Pancreas (tissue), 10 donors: ENCODE measurements at places on chromosomes 7 and 10.
A peak's percentile ranks its signal among the peaks of the same experiment; 100 is the strongest.

DNA sequence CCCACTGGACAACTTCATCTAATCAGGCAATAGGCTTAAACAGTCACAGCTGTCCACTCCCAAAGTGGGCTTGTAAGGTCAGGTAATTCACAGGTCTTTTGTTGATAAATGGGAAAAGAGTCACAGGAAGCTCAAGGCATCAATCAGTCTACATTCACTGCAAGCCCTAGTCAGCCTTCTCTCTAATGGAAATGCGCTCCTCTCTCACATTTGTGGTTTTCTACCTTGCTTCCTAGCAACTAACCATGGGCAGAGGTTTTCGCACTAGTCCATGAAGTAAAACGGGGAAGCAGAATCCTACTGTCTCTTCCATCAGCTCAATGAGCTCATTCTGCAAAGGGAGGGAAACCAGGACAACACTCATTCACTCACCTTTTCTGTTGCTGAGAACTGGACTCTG, 53.5 kb upstream of the APBB1IP start:
- no peaks in the 10 kb centered on the region for H3K4me1 ChIP-seq
- no peaks in the 10 kb centered on the region for H3K27me3 ChIP-seq
- H3K27ac ChIP-seq, result no peak overlapping the region
- no peak for DNase-seq
- no peaks in the 10 kb centered on the region for H3K36me3 ChIP-seq

DNA sequence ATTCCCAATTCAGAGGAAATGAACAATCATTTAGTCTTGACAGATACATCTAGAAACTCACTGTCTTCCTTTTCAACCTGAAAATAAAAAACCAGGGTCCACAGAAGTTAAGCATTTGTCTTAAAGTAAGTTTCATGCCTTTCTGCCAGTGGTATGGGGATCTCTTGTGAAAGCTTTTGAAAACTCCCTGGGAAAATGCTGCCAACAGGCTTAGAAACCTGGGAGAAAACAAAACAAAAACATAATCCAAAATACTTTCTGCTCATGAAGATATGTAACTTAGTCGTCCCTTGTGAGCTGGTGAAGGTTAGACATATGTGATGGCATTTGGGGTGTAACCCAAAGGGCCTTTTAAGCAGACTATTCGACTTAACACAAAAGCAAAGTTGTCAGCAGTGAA, 66.4 kb upstream of the ZNF438 start:
- H3K4me1 ChIP-seq, result no peaks in the 10 kb centered on the region
- H3K4me3 ChIP-seq, result no peak overlapping the region
- no peaks in the 10 kb centered on the region for H3K36me3 ChIP-seq
- no peaks in the 10 kb centered on the region for H3K27me3 ChIP-seq
- no peak for DNase-seq
- no peak overlapping the region for H3K27ac ChIP-seq

DNA sequence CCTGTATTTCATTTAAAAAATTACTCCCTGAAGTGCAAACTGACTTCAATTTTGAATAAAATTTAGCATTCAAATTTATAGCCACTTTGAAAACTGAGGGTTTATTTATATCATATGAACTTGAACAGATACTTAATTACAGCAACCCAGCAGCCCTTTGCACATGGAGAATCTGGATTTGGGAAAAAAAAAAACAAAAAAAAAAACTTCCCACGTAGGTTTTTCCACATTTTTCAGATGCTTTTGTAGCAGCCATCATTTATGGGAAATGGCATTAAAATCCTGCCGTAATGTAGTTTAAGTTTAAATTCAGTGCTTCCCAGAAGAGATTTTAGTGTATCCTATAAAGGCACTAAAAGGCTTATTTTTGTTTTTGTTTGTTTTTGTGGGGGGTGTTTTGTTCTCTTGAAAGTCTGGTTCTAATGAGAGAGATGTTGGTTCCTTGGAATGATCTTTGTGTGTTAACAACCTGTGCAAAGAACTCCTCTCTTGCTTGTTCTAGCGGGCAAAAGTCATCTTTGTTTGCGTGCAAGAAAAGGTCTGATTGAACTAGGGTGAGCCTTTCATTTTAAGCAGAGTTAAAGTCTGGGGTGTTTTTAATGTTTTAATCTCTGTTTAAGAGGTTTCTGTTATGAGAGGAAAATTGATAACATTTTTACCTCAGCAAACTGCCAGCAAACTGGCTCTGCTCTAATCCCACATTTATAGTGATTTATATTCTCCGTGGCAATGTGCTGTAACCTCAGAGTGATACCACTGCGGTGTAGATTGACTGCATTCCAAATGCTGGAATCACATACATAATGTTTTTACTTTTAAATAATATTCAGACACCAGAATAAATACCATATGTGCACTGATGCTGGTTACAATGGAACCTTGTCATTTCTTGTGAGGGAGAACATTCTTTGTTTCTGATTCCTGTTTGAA, 105.5 kb downstream of the WNT2 start:
- H3K4me1 ChIP-seq, result no peaks in the 10 kb centered on the region
- H3K27me3 ChIP-seq, result no peaks in the 10 kb centered on the region
- H3K36me3 ChIP-seq, result no peaks in the 10 kb centered on the region

DNA sequence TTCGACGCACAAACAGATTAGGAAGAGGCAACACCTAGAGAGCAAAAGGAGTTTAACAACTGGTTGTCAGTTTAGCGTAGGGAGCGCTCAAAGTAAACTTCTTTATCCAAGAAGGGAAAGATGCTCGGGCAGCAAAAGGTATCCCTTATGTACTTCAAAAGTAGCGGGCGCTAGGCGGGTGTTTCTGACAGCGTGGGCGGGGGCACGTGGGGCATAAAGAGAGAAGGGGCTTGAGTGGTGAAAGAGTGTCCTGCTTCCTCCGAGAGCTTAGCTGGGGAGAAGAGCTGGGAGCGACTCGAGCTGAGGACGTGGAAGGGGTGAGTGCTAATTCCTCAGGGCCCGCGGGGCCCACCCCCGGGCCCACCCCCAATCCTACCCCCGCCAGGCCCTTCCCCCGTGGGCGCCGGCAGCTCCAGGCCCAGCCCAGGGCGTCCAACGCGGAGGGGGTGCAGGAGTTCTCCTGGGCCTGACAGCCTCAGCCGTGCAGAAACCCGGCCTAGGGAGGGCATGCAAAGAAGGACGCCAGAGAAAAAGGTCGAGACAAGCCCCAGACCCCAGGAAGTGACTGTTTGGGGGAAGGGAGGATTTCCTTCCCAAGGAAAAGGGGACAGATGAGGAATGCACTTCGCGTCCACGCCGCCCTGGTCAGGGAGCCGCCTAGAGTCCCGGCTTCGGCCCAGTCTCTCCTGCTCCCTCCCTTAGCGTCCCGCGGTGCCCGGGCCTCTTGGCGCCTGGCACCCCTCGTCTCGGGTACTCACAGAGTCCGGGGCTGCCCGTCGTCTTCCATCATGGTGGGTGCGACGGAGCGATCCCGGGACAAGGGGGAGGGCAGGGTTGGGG, 868 bp downstream of the TIAL1 start:
- H3K27ac ChIP-seq, result peak overlapping the region; percentile 95
- no peaks in the 10 kb centered on the region for H3K36me3 ChIP-seq
- H3K27me3 ChIP-seq, result no peaks in the 10 kb centered on the region

- DNase-seq, result no peak
- H3K4me1 ChIP-seq, result no peaks in the 10 kb centered on the region
- H3K4me3 ChIP-seq, result no peak overlapping the region
- no peak overlapping the region for H3K27ac ChIP-seq
These were observed 18.3 kb upstream of the ELN start for GRCh38 chr7:74009719-74010118.

- no peaks in the 10 kb centered on the region for H3K4me1 ChIP-seq
- H3K27ac ChIP-seq, result no peak within 1 kb of the TSS
- H3K27me3 ChIP-seq, result no peaks in the 10 kb centered on the region
- H3K36me3 ChIP-seq, result no peaks in the 10 kb centered on the region
- peak within 1 kb of the TSS; percentile 57 for H3K4me3 ChIP-seq
These were observed at the start of gene CABCOCO1 for GRCh38 chr10:61662794-61663259. Gene CABCOCO1, plus strand, starts transcription at chr10:61662929. Its CDS starts 44 bp downstream, at chr10:61662973.

DNA sequence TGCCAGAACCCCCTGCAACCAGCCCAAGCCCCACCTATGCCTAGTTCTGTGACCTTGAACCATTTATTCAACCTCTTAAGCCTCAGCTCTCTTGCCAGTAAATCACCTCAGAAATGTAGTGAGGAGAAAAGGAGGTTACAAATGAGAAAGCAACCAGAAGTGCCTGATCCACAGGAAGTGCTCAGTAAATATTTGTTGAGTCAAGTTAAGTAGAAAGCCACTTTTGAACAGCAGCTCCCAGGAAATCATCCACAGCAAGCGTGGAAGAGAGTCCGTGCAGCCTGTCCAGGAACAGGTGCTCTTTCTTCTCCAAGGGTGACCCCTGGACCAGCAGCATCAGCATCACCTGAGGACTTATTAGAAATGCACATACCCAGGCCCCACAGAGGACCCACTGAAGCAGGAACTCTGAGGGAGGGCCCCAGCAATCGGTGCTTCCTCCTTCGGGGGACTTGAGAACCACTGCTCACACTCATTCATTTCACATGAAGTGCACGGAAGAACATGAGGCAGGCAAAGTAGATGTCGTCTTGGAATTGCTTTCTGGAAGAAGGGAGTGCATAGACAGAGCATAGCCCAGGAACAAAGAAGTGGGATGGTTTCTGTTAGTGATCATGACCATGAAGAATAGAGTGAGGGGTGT, 6.3 kb upstream of the C10orf71 start:
- H3K4me1 ChIP-seq, result no peaks in the 10 kb centered on the region
- H3K27me3 ChIP-seq, result no peaks in the 10 kb centered on the region
- H3K4me3 ChIP-seq, result no peak overlapping the region
- no peaks in the 10 kb centered on the region for H3K36me3 ChIP-seq

- no peak for DNase-seq
- H3K4me3 ChIP-seq, result no peak overlapping the region
- no peak overlapping the region for H3K27ac ChIP-seq
- H3K27me3 ChIP-seq, result no peaks in the 10 kb centered on the region
These were observed 16.1 kb downstream of the PAPOLB start for GRCh38 chr7:4845740-4846142.

- H3K36me3 ChIP-seq, result no peaks in the 10 kb centered on the region
- H3K4me3 ChIP-seq, result no peak overlapping the region
- DNase-seq, result no peak
- no peaks in the 10 kb centered on the region for H3K27me3 ChIP-seq
These were observed 127.6 kb downstream of the SLC16A9 start for GRCh38 chr10:59582058-59582457.

DNA sequence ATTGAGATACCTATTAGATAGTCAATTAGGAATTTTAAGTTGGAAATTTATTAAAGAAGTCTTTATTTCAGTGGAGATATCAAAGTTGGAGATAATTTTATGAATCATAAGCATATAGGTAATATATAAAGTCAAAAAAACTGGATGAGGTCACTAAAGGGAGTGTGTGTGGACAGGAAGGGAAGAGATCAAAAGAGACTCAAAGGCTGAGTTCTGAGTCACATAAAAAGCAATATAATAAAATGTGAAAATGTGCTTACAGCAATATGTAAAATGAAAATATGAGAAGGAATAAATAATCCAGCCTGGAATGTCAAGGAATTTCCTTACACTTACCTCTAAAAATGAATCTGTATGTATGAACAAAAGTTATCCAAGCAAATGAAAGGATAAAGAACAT, 583.3 kb upstream of the SORCS1 start:
- H3K36me3 ChIP-seq, result no peaks in the 10 kb centered on the region
- no peak for DNase-seq
- H3K27me3 ChIP-seq, result no peaks in the 10 kb centered on the region
- no peak overlapping the region for H3K27ac ChIP-seq
- H3K4me1 ChIP-seq, result no peaks in the 10 kb centered on the region
- no peak overlapping the region for H3K4me3 ChIP-seq

- no peaks in the 10 kb centered on the region for H3K36me3 ChIP-seq
- H3K4me3 ChIP-seq, result no peak overlapping the region
- H3K27me3 ChIP-seq, result no peaks in the 10 kb centered on the region
- DNase-seq, result no peak
- H3K27ac ChIP-seq, result no peak overlapping the region
These were observed 46.1 kb upstream of the RAB18 start for GRCh38 chr10:27457966-27458365.

- no peaks in the 10 kb centered on the region for H3K36me3 ChIP-seq
- H3K27ac ChIP-seq, result no peak overlapping the region
- H3K4me3 ChIP-seq, result no peak overlapping the region
- no peaks in the 10 kb centered on the region for H3K27me3 ChIP-seq
These were observed 242.5 kb upstream of the TMEM229A start for GRCh38 chr7:124275411-124275810.

GRCh38 chr7:15280078-15280733, 281.6 kb downstream of the AGMO start:
- DNase-seq, result no peak
- no peaks in the 10 kb centered on the region for H3K27me3 ChIP-seq
- H3K4me1 ChIP-seq, result no peaks in the 10 kb centered on the region
- H3K36me3 ChIP-seq, result no peaks in the 10 kb centered on the region
- no peak overlapping the region for H3K27ac ChIP-seq
- no peak overlapping the region for H3K4me3 ChIP-seq

DNA sequence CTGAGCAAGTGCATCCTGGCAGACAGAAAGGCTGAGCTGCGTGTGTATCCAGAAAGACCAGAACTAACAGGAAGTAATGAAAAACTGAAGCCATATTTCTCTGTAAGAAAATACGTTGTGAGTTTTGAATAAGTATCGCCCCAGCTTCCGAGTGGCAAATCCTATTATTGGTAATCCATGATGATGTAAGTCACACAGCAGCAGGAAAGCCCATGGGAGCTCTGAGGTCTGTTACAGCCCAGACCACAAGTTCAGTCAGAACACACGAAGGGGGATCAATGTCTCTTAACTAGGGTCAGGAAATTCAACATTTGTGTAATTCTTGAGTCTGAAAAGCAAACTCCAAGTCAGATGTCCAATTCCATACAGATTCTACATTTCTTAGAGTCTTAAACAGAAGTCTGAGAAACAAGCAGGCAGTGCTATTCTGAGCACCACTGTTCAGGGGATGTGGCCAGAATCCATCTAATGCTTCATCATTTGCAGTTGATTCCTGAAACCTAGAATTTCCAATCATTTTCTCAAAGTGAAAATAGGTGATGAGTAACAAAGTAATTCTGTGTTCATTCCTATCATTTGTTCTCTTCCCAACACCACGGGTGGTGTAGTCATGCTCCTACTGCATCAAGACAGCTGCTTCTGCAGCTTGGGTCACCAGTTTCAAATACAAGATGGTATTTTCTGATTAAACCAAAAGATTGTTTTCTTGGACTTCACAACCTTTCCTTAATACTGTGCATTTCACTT, at the start of gene LRIT2:
TSS of gene LRIT2 (minus strand) at position 118 of the 747 bp plus-strand sequence. CDS start at position 94, 24 bp downstream.
- no peak for DNase-seq
- no peak within 1 kb of the TSS for H3K27ac ChIP-seq
- H3K4me1 ChIP-seq, result no peaks in the 10 kb centered on the region
- no peak within 1 kb of the TSS for H3K4me3 ChIP-seq

- no peaks in the 10 kb centered on the region for H3K27me3 ChIP-seq
- H3K36me3 ChIP-seq, result no peaks in the 10 kb centered on the region
- no peak for DNase-seq
- no peak overlapping the region for H3K4me3 ChIP-seq
- no peak overlapping the region for H3K27ac ChIP-seq
These were observed 13.2 kb upstream of the ESYT2 start for GRCh38 chr7:158842486-158842885.

DNA sequence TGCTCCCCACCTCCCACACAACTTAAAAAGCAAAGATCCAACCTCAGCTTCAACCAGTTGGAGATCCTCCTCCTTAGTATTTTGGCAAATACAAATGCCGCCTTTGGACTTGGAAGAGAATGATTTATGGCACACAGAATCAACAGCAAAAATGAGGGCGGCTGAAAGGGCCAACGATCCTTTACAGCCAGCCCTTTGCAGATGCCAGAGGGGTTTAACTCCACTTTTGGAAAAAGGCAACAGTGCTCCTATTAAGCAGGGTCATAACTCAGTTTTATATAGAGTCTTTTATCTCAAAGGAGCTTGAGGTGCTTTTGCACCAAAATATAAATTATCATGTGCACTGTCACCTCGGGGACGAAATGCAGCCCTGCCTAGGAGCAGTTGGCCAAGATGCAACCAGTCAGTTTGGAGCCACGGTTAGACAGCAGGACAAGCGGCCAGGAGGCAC, 56.7 kb upstream of the JCAD start:
- no peaks in the 10 kb centered on the region for H3K4me1 ChIP-seq
- H3K27ac ChIP-seq, result no peak overlapping the region
- no peaks in the 10 kb centered on the region for H3K27me3 ChIP-seq
- H3K4me3 ChIP-seq, result no peak overlapping the region
- no peak for DNase-seq
